ENCODE measurements at places on chromosomes 11 and 22.

- DNase-seq = no peak
Measured at GRCh38 chr11:134863294-134863693, 451.3 kb upstream of the B3GAT1 start.

DNA sequence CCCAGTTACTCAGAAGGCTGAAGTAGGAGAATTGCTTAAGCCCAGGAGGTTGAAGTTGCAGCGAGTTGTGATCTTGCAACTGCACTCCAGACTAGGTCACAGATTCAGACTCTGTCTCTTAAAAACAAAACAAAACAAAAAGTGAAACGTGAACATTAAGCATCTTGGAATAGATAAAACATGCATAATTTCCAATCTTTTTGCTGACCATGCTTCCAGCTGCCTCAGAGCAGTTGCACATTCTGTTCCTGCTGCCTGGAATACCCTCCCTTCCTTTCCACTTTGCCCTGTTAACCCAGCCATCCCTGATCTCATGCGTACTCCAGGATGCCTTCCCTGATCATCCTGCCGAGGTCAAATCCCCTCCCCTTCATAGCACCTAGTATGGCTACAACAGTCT is 718 bp upstream of the CCDC88B start:
- DNase-seq = no peak

GRCh38 chr11:34458525-34458924 is 19.8 kb downstream of the CAT start:
- DNase-seq = no peak

DNA sequence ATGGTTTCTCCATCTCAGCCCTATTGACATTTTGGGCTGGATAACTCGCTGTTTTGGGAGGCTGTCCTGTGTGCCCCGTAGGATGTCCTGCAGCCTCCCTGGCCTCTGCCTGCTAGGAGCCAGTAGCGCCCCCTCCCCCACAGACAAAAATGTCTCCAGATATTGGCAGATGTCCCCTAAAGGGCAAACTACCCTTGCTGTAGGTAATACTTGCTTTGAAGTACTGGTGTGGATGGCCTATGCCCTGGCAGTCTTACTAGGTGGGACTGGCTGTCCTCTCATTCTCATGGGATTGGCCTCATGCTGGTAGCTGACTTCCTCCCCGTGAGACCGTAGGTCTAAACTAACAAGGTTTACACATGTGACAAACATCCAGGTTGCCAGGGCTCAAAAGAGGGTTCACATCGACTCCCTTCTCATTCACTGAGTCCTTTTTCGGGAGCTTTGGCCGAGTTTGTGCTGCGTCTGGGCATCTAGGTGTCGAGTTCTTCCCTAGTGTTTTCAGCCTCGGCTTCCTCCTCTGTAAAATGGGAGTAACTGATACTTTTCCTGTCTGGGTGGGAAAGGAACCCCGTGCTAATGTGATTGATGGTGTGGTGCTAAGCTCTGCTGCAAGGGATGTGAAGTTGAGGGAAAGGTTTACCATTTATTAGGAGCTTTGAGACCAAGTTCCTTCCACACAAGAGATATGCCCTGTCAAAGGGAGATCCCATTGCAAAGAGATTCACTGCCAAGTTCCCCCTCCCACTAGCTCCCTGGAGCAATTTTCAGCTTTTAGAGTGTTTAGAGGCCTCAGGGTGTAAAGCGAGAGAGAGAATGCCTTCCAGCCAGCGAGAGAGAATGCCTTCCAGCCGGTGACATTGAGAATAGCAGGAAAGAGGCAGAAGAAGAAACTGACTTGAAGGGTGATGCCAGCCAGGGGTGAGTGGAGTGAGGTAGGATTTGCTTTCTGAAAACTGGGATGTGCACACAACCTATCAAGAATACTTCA is 17.0 kb downstream of the PTPRJ start:
- no peak for DNase-seq

DNA sequence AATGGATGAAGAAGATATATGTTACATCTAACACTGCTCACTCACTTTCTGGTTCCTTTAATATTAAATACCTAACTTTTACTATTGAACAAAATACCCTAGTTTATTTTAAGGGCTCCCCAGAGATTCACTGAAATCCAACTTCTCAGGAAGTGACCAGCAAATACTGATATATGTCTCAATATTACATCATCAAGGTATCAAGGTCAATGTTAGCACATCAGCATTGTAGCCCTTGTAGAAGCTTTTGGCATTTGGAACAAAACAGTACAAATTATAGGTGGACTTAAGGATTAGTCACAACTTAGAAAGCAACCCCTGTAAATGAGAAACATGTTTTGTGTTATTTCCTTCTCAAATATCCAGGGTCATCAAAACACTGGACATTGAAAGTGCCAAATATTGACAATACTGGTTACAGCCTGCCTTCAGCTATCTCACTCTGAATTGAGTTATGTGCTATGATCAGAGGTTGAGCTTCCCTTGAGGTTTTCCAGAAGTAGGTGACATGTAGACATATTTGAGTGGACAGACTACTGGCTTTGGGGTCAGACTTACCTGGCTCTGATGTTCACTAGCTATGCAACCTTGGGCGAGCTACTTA is 1.9 kb upstream of the ATL3 start:
- DNase-seq = no peak

DNA sequence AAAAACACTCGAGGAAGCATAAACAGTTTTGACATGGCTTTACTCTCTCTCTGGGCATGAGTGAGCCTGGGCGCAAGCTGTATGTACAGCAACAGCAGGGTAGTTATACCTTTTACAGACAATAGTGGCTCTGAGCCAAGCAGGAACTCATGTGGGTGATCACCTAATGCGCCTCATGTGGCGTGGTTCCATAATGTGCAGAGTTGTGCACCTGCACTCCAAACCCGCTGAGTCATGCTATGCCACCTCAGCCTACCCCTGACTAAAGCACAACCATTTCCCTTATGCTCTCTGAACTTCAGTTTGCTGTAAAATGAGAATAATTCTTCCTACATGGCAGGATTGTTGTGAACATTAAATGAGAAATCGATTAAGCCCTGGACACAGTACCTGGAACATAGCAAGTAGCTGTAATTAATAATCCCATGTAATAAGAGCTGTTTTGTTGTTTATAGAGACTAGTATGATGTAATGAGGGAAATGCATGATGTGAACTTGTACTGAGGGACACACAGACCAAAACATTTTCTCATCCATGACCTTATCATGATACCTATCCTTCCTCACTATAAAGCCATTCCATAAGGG is 71.6 kb downstream of the CCDC34 start:
- no peak for DNase-seq

DNA sequence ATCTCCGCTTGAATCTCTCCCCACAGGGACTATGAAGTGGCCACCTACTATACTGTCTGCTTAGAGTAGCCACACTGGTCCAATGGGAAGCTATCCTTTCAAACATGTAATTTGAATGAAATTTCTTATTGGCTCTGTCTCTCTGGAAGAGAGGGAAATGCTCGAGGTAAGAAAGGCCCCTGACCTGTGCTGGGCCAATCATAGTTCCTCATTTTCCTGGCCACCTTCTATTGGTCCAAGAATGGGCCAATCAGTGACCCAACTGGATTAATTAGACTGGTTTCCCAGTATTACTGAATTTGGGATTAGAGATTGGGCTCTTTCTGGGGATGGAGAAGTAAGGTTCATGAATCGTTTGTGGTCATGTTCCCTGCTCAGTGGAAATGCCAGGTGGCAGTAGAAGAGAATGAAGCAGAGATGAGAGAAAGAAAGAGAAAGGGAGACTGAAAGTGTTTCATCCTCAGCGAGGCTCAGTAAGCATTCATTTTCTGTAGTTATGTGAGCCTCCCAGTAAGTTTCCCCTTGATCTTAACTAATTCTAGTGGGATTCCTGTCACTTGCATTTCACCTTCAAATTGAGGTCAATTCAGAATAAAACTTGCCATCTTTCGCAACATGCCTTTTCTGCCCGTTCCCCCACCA is 8.4 kb upstream of the MMP20 start:
- no peak for DNase-seq

DNA sequence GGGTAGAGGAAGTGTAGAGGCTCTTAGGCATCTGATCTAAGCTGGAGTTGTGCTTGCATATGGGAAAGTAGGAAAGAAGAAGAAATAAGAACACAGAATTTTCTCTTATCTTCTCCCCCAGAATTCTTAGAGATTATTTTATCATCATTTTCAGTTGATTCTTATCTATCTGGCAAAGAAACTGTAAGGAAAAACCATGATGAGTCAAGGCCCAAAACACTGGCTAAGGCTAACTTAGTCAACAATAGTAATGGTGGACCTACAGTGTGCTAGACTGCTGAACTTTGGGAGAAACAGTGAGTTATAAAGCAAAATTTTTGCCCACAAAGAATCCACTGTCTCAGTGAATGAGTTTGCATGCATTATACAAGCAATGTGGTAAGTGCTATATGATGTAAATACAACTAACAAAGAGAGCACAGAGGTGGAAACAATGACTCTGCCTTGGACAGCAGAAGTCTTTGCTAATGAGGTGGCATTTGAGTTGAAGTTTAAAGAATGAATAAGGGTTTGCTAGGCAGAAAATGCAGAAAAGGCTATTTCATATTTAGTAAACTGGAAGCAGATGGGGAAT is 344.5 kb upstream of the PLET1 start:
- no peak for DNase-seq
